Fibroblast of the aortic adventitia (primary cell): ENCODE measurements at places on chromosomes 6 and 20. TPM values are rescaled to one million over a fixed set of nuclear protein-coding genes. Genes with fewer than 3 reads are reported as not detected.

The HSPA1L gene
- 1.4 and 2.4 TPM in 2 replicates for total RNA-seq

The NRM gene
- total RNA-seq, result 0.82 and 9.9 TPM in 2 replicates

The PPARD gene
- 1.3 and 10.4 TPM in 2 replicates for total RNA-seq

The TASP1 gene
- total RNA-seq, result 6.5 and 11.3 TPM in 2 replicates

The MYBL2 gene
- total RNA-seq, result 1.6 and 17.8 TPM in 2 replicates

The PSORS1C2 gene
- total RNA-seq, result not detected in 2 replicates

The FOXC1 gene
- 4.4 and 15.7 TPM in 2 replicates for total RNA-seq

The TAAR1 gene
- total RNA-seq, result not detected in 2 replicates

The RFX6 gene
- not detected in 2 replicates for total RNA-seq

The C6orf15 gene
- not detected in 2 replicates for total RNA-seq

The CDSN gene
- not detected in 2 replicates for total RNA-seq

The SNAI1 gene
- total RNA-seq, result 1.1 and 2.7 TPM in 2 replicates

The COL10A1 gene
- total RNA-seq, result not detected in 2 replicates

The PEX3 gene
- 20.6 and 27.0 TPM in 2 replicates for total RNA-seq

The POM121L2 gene
- not detected in 2 replicates for total RNA-seq

The BIRC7 gene
- total RNA-seq, result 0.09 and 0.25 TPM in 2 replicates

The GJA10 gene
- not detected in 2 replicates for total RNA-seq

The TMEM217 gene
- total RNA-seq, result 0.09 TPM in 1 of 2 replicates, not detected in the other

The REPS1 gene
- 34.9 and 42.6 TPM in 2 replicates for total RNA-seq

The SMLR1 gene
- total RNA-seq, result not detected in 2 replicates

The RPL10A gene
- total RNA-seq, result 778 and 1,853 TPM in 2 replicates

The GOPC gene
- total RNA-seq, result 37.3 and 42.5 TPM in 2 replicates

The MYCT1 gene
- 0.65 and 2.6 TPM in 2 replicates for total RNA-seq
